ENCODE measurements at places on chromosomes 4 and X. TPM values are rescaled to one million over a fixed set of nuclear protein-coding genes. Genes with fewer than 3 reads are reported as not detected.

The NAP1L2 gene
- 1.1 TPM for polyA plus RNA-seq

The F8A2 gene
- polyA plus RNA-seq = not detected

The MAGEA2 gene
- polyA plus RNA-seq = not detected

The SRPX gene
- polyA plus RNA-seq = 230 TPM

The NKRF gene
- polyA plus RNA-seq = 9.1 TPM

The ETNPPL gene
- polyA plus RNA-seq = not detected
